ENCODE measurements at places on chromosomes 4 and X. TPM values are rescaled to one million over a fixed set of nuclear protein-coding genes. Genes with fewer than 3 reads are reported as not detected.

The MAD2L1 gene
- total RNA-seq: 1.3 TPM

The HPSE gene
- total RNA-seq: 5.0 TPM

The NRK gene
- 6.4 TPM for total RNA-seq

The REPS2 gene
- total RNA-seq: 6.2 TPM

The MFAP3L gene
- total RNA-seq: 10.1 TPM

The MUC7 gene
- not detected for total RNA-seq

The CCDC110 gene
- total RNA-seq: 3.8 TPM

The LIMCH1 gene
- 191 TPM for total RNA-seq

The FAT1 gene
- 106 TPM for total RNA-seq

The UGT2B11 gene
- total RNA-seq: not detected

The AGTR2 gene
- total RNA-seq: 0.66 TPM

The FGG gene
- not detected for total RNA-seq

The CXCR3 gene
- 0.49 TPM for total RNA-seq

The TACC3 gene
- 16.1 TPM for total RNA-seq

The PLAC8 gene
- 4.2 TPM for total RNA-seq

The KIT gene
- 18.7 TPM for total RNA-seq
